ENCODE measurements at places on chromosomes 2 and 18. TPM values are rescaled to one million over a fixed set of nuclear protein-coding genes. Genes with fewer than 3 reads are reported as not detected.

PTPRN gene
- 9.5 TPM for polyA plus RNA-seq

GLI2 gene
- polyA plus RNA-seq: 3.4 TPM

CCNT2 gene
- polyA plus RNA-seq: 7.2 TPM

NOSTRIN gene
- polyA plus RNA-seq: not detected

DNA sequence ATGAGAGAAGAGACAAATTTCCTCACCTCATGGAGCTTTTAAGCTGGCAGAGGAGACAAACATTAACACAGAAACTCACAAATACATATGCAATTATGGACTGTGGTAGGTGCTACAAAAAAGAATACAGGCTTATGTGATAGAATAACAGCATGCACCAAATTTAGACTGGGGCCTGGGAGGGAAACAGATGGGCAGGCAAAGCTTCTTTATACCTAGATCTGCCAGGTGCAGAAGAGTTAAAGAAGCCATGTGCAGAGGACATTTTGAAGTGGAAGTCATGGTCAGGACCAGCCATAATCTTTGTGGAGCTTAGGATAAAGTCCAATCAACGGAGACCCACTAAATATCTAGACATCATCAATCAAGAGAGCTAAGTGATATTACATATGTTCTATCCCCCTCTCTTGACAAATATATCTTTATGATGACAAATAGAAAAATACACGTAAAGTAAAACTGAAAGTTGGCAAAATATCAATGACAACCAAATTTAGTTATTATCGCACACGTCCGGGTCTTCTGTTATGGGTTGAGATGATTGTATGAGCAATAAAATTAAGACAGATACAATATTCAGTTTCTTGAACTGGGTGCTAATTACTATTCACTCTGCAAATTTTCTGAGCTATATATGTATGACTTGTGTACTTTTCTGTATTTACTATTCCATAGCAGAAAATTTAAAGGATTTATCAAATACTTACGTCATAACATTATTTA lies 44.1 kb downstream of the CD28 start:
- no peaks in the 10 kb centered on the region for H3K4me1 ChIP-seq
- no peak overlapping the region for H3K27ac ChIP-seq
- no peak overlapping the region for H3K4me3 ChIP-seq
- no peaks in the 10 kb centered on the region for H3K36me3 ChIP-seq

- DNase-seq: no peak
- H3K36me3 ChIP-seq: no peaks in the 10 kb centered on the region
- H3K4me3 ChIP-seq: no peak overlapping the region
- H3K27me3 ChIP-seq: no peaks in the 10 kb centered on the region
- no peaks in the 10 kb centered on the region for H3K4me1 ChIP-seq
Measured at GRCh38 chr2:2109186-2109585, 221.9 kb downstream of the MYT1L start.

- no peaks in the 10 kb centered on the region for H3K27me3 ChIP-seq
- DNase-seq: no peak
- H3K27ac ChIP-seq: no peak overlapping the region
- H3K4me3 ChIP-seq: no peak overlapping the region
Measured at GRCh38 chr2:36541891-36542595, 55.9 kb downstream of the FEZ2 start.

GRCh38 chr2:150425121-150425955 lies 62.1 kb downstream of the RND3 start:
- no peaks in the 10 kb centered on the region for H3K36me3 ChIP-seq
- no peaks in the 10 kb centered on the region for H3K27me3 ChIP-seq
- H3K4me3 ChIP-seq: no peak overlapping the region

DNA sequence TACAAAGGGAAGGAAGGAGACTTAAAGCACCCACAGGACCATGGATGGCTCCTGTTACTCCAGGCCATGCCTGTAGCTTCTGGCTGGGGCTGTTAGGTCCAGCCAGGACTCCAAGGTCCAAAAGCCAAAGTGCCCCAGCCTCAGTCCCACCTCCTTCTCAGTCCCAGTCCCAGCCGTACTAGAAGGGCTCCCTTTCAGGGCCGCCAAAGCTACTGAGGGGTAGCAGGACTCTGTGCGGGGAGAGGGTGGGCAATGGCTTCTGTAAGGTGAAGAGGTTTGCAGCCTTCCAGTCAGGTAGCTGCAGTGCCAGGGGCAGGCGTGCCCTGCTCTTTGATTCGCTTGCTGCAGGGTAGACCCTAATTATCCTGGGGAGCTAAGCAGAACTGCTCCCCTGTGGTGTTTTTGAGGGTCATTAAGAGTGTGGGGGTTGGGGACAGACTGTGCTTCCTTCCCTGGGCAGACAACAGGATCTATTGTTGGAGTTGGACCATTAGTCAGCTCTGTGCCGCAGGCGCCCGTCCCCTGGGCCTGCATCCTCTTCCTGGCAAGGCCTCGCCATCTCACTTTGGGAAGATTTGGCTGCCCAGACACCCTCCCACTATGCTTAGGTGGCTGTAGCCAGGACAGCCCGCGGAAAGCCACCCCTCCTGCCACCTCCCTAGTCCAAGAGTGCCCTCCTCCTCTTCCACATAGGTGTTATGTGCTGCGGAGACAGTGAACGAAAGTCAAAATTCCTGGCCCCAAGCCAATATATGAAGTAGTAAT lies 118.8 kb downstream of the ZBTB7C start:
- DNase-seq: no peak
- no peak overlapping the region for H3K4me3 ChIP-seq
- H3K36me3 ChIP-seq: no peaks in the 10 kb centered on the region
- H3K27ac ChIP-seq: no peak overlapping the region
- no peaks in the 10 kb centered on the region for H3K27me3 ChIP-seq
- peaks cover 17% of the 10 kb centered on the region for H3K4me1 ChIP-seq

DNA sequence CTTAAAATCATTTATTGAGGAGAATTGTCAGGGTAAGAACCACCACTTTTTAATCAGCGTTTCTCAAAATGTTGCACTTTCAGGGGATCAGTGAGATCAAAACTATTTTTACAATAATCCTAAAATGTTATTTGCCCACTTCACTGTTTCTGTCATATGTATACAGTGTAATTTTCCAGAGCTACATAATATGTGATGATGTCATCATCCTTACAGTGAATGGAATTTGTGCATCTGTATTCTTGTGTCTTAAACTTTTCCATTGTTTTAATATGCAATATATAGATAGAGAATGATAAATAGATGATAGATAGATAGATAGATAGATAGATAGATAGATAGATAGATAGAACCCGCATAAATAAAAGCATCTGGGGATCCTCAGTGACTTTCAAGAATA lies 518.0 kb downstream of the ADCYAP1 start:
- no peak overlapping the region for H3K4me3 ChIP-seq
- no peaks in the 10 kb centered on the region for H3K27me3 ChIP-seq
- H3K27ac ChIP-seq: no peak overlapping the region
- no peaks in the 10 kb centered on the region for H3K36me3 ChIP-seq
- DNase-seq: no peak
- no peaks in the 10 kb centered on the region for H3K4me1 ChIP-seq

DNA sequence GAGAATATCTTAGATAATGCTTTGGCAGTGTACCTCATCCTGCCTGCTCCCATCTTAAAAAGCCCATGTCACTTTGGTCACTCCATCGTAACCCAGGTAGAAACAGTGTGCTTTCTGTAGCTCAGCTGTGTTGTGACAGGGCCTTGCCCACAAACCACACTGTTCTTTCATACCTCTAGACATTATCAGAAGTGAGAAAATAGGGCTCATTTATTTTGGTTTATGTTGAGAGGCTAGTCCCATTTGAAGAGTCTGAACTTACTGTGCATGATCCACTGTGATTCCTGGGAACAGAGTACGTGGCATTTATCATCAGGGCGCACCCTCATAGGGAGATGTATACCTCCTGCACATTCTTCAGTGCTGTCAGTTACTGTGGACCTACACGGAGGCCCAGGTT lies 69.7 kb downstream of the FEZ2 start:
- no peak for DNase-seq
- no peak overlapping the region for H3K4me3 ChIP-seq
- no peaks in the 10 kb centered on the region for H3K4me1 ChIP-seq
- no peak overlapping the region for H3K27ac ChIP-seq
- H3K27me3 ChIP-seq: no peaks in the 10 kb centered on the region
- peaks cover 86% of the 10 kb centered on the region for H3K36me3 ChIP-seq

- H3K36me3 ChIP-seq: no peaks in the 10 kb centered on the region
- H3K27me3 ChIP-seq: no peaks in the 10 kb centered on the region
- peak; percentile 43 for DNase-seq
- peak overlapping the region; percentile 79 for H3K27ac ChIP-seq
- peaks cover 61% of the 10 kb centered on the region for H3K4me1 ChIP-seq
- no peak overlapping the region for H3K4me3 ChIP-seq
Measured at GRCh38 chr2:29526587-29527586, 394.5 kb downstream of the ALK start.

- no peak for DNase-seq
- no peaks in the 10 kb centered on the region for H3K27me3 ChIP-seq
- no peak overlapping the region for H3K4me3 ChIP-seq
Measured at GRCh38 chr2:17858064-17858463, 20.4 kb upstream of the KCNS3 start.

DNA sequence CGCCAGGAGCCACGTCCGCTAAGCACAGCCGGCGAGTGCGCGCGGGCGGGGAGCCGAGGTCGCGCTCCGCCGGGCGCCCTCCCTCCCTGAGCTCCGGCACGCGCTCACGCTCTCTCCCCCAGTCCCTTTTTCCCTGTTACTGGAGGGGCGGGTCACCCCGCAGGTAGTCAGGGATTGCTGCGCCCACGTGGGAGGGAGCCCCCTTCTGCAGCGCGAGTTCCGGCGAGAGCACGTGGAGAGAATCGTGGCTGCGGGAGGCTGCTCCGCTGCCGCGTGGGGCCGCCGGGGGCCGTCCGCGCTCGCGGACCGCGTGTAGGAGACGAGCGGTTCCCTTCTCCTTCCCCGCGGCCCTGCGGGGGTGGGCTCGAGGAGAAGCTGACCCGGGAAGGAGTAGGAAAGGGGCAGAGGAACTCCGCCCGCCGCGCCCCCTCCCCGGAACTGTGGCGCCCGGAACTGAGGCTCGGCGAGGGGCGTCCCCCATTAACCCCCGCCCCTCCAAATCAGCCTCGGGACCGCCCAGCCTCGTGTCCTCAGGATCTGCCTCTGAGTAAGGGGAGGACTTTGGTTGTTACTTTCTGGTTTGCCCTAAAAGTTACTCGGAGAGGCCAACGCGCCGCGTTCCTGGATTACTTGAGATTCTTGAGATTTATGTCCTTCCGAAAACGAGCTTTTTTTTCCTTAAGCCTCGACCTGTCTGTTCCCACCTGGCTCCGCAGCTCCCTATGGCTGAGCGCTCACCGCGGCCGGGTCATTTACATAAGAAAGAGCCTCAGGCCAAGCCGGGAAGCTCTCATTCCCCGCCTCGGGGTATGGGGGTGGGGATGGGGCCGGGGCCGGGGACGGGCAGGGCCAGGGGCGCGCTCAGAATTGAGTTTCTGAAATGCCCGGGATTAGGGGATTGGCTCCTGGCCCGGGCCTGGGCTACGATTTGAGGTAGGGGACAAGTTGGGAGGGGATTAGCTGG lies 1.1 kb downstream of the HK2 start:
- H3K4me3 ChIP-seq: peak overlapping the region; percentile 85
- no peaks in the 10 kb centered on the region for H3K4me1 ChIP-seq
- H3K27me3 ChIP-seq: no peaks in the 10 kb centered on the region
- peak; percentile 87 for DNase-seq
- no peaks in the 10 kb centered on the region for H3K36me3 ChIP-seq

GRCh38 chr2:192007581-192008228 lies 160.8 kb upstream of the CAVIN2 start:
- DNase-seq: no peak
- H3K4me3 ChIP-seq: no peak overlapping the region
- H3K27me3 ChIP-seq: no peaks in the 10 kb centered on the region
- H3K36me3 ChIP-seq: no peaks in the 10 kb centered on the region
- H3K4me1 ChIP-seq: no peaks in the 10 kb centered on the region

DNA sequence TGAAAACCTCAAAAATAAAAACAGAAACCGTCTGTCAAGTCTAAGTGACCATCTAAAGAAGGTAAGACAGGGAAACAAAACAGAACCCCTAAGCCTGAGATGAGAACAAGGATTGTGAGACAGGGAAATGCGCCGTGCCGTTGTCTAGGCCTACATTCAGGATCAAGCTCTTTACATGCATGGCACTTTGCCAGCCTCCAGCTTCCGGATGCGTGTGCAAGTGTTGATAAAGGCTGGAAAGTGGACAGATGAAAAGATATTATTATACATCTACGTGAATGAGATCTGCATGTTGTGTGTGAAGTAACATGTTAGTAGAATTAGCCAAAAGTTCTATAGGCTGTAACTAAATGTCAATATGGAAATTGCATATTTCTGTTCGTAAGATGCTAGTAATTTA lies 28.6 kb upstream of the TMEM87B start:
- peaks cover 19% of the 10 kb centered on the region for H3K4me1 ChIP-seq
- H3K4me3 ChIP-seq: no peak overlapping the region
- peak; percentile 65 for DNase-seq
- H3K36me3 ChIP-seq: no peaks in the 10 kb centered on the region
- no peaks in the 10 kb centered on the region for H3K27me3 ChIP-seq

GRCh38 chr18:564708-565561 lies 15.2 kb upstream of the CETN1 start:
- no peak overlapping the region for H3K27ac ChIP-seq
- peaks cover 21% of the 10 kb centered on the region for H3K27me3 ChIP-seq
- no peak overlapping the region for H3K4me3 ChIP-seq
- no peaks in the 10 kb centered on the region for H3K36me3 ChIP-seq
- H3K4me1 ChIP-seq: no peaks in the 10 kb centered on the region
- DNase-seq: no peak

GRCh38 chr18:66615176-66615575 lies 11.3 kb upstream of the CDH19 start:
- no peaks in the 10 kb centered on the region for H3K4me1 ChIP-seq
- no peak overlapping the region for H3K4me3 ChIP-seq
- H3K27me3 ChIP-seq: no peaks in the 10 kb centered on the region
- DNase-seq: no peak

GRCh38 chr18:49018554-49019445 lies 68.0 kb upstream of the SMAD7 start:
- H3K27me3 ChIP-seq: no peaks in the 10 kb centered on the region
- H3K27ac ChIP-seq: no peak overlapping the region
- peak; percentile 28 for DNase-seq
- H3K4me3 ChIP-seq: no peak overlapping the region

- H3K4me3 ChIP-seq: no peak overlapping the region
- H3K4me1 ChIP-seq: no peaks in the 10 kb centered on the region
- no peaks in the 10 kb centered on the region for H3K36me3 ChIP-seq
- peaks cover 13% of the 10 kb centered on the region for H3K27me3 ChIP-seq
- H3K27ac ChIP-seq: no peak overlapping the region
Measured at GRCh38 chr2:236689981-236690380, 120.4 kb downstream of the ACKR3 start.

DNA sequence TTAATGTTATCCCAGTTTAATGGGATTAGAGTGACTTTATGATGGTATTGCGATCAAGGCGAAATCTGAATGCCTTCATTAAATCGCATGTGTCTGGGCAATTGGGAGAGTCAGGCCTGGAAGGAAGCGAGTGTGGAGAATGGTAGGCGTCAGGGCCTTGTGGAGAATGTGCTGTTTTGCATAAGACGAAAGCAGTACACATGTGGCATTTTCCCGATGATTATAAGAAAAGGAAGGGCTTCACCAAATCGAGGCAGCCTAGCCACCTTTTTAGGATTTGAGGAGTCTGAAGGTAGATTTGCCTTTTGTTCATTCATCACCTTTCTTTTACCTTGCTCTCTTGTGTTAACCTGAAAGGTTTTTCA lies 1.0 kb downstream of the ZNF532 start:
- no peak for DNase-seq
- H3K4me3 ChIP-seq: no peak overlapping the region
- peaks cover 43% of the 10 kb centered on the region for H3K4me1 ChIP-seq
- H3K27me3 ChIP-seq: no peaks in the 10 kb centered on the region
